Stimulated activated CD4-positive, alpha-beta T cell treated with anti-CD3 and anti-CD28 coated beads, Interleukin-15, amount 100 ng/mL, for 48 hours (primary cell): ENCODE measurements at places on chromosomes 7 and 10.
A peak's percentile ranks its signal among the peaks of the same experiment; 100 is the strongest.

GRCh38 chr10:22475651-22476600 lies 130.6 kb downstream of the SPAG6 start:
- peak; percentile 17 for DNase-seq

DNA sequence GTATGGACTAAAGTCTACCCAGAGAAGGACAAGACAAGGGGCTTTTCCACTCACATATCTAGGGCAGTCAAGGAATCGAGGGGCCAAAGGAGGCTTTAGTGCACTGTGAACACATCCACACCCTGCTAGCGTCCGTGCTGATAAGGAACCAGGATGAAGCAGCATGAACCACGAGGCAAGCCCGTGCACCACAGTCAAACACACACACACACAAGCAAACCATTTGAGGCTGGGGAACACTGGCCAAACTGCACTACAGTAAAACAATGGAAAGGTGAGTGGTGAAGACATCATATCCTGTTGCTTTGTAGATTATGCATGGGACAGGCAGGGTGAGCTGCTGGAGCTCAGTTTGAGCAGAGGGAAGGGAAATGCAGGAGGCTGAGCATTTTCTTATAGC lies 177.4 kb upstream of the CDCA7L start:
- no peak for DNase-seq

- DNase-seq = no peak
Measured at GRCh38 chr7:151488096-151488495, 31.6 kb downstream of the RHEB start.

- DNase-seq = no peak
Measured at GRCh38 chr10:60305380-60305892, 84.2 kb downstream of the ANK3 start.

DNA sequence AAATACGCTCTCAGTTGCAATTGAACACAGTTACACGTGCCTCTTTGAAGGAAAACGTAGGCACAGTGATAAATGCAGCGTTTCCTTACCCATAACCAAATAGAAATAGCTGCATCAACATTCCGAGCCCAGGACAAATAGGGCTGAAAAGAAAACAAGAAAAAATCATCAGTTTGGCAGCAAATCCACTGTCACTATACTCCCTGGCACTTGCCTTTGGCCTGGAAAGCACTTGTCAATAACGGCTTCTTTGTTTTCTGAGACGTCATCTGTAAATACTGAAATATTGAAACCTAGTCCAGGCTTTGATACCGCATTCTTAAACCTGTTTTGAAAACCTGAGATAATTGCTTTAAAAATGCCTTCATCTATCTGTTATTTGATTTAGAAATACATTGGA lies 167.2 kb upstream of the AKR1E2 start:
- no peak for DNase-seq
